Stimulated activated CD4-positive, alpha-beta T cell treated with anti-CD3 and anti-CD28 coated beads, Interleukin-15, amount 100 ng/mL, for 1 hour (primary cell): ENCODE measurements at places on chromosomes 6 and 20.

DNA sequence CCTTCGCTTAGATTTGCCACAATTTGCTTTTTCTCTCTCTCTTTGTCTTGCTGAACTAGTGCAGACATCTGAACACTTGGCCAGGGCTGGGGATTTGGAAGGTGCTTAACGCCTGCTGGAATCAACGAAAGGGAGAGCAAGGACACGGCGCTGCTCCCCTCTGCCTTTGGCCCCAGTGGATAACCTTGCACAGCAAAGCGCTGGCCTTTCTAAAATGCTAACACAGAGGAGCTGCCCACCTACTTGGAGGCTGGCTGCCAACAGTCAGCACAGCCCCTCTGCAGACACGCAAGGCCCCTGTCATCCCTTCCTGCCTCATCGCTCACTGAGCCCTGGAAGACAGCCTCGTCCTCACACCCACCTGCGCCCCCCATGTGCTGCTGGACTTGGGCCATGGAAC, 37.5 kb downstream of the C20orf203 start:
- no peak for DNase-seq

GRCh38 chr6:15580326-15580725, 82.5 kb downstream of the DTNBP1 start:
- DNase-seq: no peak

GRCh38 chr6:10542213-10542612, 21.1 kb downstream of the GCNT2 start:
- DNase-seq: no peak

- DNase-seq: no peak
Observed at GRCh38 chr20:47334022-47334551, 22.4 kb downstream of the ZMYND8 start.

GRCh38 chr20:62433658-62434497, 6.5 kb upstream of the RBBP8NL start:
- DNase-seq: no peak

DNA sequence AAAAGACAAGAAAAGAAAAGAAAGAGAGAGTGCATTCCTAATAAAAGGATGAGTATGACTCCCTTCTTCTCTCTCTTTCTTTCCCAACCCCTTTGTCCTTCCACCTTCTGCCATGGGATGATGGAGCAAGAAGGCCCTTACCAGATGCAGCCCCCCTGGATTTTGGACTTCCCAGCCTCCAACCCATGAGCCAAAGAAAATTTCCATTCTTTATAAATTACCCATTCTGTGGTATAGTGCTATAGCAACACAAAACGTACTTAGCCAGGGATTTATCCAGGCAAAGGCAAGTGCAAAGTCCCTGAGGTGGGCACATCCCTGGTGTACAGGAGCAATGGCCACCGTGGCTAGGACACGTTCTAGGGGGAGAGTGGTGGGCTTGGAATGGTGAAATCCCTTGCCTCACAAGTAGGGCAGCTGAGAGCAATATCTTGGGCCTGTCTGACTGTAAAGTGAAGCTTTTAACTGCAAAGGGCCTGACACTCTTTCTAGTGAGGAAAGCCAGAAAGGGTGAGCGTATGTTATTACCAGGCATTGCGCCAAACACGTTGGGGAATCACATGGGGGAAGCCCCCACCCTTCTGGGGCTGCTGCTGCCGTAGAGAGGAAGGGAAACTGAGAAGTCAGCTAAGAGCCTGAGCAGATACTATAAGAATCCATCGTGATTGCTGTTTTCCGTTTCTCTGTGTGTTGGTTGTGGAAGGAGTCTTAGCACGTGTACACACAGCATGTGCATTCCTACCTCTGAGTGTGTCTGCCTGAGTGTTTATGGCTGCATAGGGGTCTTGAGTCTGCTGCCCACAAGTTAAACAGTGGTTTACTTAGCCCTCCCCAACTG, 50.7 kb upstream of the SIRPA start:
- no peak for DNase-seq

DNA sequence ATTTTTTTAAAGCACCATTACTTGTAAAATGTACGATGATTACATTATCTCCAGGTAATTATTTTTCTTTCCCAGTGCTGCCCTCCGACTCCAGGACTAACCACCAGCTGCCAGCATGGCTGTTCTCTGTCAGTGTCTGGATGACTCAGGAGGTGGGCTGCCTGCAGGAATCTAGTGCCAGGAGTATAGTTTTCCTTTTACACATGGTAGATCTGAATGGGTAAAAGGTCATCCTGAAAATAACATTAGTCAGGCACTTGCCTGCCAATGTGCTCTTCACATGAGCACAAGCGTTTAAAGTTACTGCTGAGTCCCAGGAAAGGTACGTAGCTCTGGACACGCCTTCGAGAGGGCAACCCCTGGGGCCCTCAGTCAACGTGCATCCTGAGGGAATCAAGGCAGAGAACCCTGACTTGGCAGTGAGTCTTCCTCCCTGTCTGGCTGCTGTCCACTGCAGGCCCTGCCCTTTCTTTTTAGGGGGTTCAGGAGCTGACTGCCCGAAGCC, 2.4 kb downstream of the DYNLT1 start:
- no peak for DNase-seq

GRCh38 chr6:39005774-39006173, 42.8 kb upstream of the GLP1R start:
- DNase-seq: no peak

GRCh38 chr6:119346936-119347335, 2.6 kb downstream of the MAN1A1 start:
- no peak for DNase-seq

DNA sequence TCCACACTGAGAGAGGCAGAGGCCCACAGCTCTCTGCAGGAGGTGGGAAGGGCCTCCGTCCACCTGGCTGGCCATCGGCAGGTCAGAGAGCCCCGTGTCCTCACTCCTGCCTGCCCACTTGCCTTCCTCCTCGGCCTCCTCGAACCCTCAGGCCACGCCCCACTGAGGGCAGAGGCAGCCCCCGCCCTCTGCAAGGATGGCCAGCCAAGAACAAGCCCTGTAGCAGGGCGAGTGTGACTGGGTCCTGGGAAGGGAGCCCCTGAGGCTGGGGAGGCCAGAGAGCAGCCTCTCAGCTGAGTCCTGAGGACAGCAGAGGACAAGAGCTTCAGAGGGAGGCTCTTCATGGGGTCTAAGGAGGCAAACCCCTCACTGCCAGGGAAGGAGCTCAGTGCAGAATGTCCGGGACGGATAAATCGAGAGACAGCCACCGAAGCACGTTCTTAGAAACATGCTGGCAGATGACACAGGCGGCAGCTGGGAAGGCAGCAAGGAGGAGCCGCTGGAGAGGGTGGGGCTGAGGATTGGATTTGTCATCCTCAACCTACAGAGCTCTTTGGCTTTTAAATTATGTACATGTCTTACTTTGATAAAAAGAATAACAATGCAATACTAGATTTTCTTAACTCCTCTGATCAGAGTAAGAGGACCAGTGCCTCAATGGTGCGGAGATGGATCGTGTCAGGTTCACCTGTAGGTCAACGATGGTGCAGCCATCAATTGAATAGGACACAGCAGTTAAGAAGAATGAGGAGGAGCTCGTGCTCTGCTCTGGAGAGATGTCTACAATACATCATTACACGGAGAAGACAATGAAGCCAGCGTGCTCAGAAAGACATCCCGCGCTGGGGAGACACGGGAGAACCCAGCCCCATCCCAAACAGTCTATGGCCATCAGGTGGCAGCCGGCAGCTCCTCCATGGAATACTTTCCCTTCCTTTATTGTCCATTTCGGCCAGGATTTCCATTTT, 53.0 kb downstream of the GNAS-AS1 start:
- no peak for DNase-seq

- DNase-seq: no peak
Observed at GRCh38 chr6:29739136-29739881, 16.1 kb downstream of the HLA-F start.

GRCh38 chr20:46512943-46513844, at the start of gene ZNF334:
Gene ZNF334 (minus strand): TSS chr20:46513559. CDS start chr20:46512102, 1,457 bp downstream.
- DNase-seq: peak; percentile 12

DNA sequence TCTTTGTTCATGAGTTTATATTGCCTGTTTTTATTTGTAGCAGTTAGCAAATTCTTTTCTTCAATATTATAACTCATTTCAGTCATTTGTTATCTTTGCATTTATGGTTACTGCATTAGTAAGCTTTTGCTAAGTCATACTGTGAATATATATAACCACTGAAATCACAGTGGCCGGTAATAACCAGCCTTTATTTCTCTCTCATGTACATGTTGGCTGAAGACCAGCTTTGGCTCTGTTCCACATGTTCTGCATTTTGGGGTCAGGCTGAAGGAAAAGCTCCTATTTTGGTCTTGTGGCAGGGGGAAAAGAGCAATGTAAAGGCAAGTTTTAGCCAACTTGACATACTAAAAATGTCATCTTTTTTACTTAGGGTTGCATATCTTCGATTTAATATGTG, 276.3 kb downstream of the BCKDHB start:
- DNase-seq: no peak

DNA sequence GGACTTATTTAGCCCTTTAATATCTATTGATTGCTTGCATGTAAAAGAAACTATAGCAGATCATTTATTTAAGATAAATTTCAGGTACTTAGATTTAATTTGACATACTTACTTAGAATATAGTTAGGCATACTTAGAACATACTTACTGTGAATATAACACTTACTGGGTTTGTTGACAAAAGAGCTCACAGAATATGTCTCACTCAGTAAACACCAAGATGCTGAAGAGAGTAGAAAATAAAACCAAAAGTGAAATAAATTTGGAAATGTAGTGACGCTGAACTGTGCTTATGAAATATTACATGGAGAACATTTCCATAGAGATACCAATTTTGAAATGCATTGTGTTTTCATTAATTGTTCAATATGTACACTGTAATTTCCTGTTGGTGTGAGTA, 615.4 kb upstream of the MAN1A1 start:
- DNase-seq: no peak

- DNase-seq: no peak
Observed at GRCh38 chr6:75290136-75290945, 5.7 kb upstream of the TMEM30A start.

DNA sequence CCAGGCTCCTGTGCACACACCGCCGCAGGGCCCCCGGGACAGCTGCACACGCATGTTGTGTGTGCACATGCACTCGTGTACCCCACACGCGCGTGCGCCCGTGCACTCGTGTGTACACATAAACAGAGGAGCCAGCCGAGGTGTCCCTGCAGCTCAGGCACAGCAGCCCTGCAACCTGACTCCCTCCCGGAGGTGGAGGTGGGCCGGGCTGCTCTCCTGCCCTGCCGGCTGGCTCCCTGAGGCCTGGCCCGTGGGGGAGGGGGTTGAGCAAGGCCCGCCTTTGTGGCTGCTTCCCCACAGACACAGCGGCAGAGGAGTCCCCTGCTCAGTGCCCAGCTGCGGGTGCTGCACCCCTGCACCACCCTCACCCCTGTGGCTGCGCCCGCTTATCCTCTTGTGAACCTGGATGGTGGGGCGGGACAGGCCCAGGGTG, 624 bp downstream of the RBBP8NL start:
- no peak for DNase-seq

- DNase-seq: no peak
Observed at GRCh38 chr6:134373282-134373922, 55.5 kb upstream of the SGK1 start.

DNA sequence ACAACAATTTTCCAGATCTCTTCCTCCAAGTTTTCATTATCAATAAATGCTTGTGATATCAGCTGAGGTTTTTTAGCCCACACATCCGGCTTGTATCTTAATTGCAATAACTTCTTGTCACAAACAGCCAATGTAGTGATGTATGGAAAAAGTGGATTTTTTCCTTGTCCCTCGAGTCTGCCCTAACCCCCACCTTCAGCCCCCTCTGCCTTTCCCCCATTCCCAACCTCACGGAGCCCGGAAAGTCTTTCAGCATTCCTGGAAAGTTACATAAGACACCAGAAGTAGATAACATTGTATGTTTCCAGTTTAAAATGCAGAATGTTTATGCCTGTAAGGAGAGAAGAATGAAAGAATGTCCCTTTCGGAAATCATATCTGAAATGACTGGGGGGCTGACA, 179.2 kb upstream of the PHACTR1 start:
- DNase-seq: no peak

DNA sequence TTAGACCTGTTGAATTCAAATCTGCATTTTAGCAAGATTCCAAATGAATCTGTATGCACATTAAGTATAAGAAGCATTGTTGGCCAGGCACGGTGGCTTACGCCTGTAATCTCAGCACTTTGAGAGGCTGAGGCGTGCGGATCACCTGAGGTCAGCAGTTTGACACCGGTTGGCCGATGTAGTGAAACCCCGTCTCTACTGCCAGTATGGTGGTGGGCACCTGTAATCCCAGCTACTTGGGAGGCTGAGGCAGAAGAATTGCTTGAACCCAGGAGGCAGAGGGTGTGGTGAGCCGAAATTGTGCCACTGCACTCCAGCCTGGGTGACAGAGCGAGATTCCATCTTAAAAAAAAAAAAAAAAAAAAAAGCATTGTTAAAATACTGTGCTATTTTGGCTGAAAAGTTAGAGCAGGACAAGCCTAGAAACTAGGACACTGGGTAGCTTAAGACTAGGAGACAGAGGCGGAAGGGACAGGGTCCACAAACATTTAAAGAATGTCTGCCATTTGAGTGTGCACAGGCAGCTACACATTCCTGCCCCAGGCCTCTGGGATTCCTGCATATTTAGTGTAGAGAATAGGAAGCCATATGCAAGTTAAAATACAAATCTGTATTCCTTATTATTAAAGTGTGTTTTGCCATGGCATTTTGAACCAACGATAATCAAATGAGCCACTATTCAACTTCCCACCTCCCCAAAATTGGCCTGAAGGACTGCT, 45.1 kb upstream of the EEF1A1 start:
- DNase-seq: no peak

DNA sequence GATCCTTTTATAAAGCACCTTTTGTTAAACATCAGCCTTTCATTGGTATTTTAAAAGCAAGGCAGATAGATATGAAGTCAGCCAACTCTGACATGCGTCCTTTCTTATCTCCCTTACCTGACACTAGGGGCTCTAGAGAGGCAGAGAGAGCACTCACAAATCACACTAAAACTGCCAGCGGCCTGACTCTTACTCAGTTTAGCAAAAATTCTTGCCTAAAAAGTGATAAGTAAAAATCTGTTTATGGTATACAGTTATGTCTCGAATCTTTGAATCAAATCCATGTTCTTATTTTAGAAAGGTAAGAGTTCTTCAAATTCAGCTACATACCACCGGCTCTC, 10.4 kb upstream of the TDRD6 start:
- DNase-seq: no peak

- no peak for DNase-seq
Observed at GRCh38 chr6:151092591-151092990, 147.2 kb upstream of the AKAP12 start.

GRCh38 chr6:166553563-166554271, 32.8 kb downstream of the RAMACL start:
- no peak for DNase-seq

GRCh38 chr6:134093007-134093573, 40.7 kb upstream of the SLC2A12 start:
- no peak for DNase-seq

DNA sequence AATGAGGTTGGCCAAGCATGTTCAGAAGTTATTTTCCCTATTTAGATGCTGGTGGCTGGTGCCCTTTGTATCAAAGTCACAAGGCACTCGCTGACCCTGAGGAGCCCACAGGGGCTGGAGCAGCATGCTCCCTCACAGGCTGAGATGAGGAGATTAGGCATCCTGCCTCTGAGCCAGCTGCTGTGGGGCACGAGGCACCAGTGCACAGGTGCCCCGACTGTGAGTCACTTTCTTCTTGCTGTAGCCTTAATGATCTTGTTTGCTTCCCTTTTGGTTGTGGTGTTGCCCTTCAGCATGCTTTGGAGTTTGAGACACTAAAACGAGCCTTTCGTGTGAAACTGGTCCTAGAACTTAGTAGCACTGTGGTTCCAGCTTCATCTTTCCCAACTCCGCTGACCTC, 4.3 kb downstream of the PSMG4 start:
- no peak for DNase-seq
